ENCODE measurements at places on chromosomes 1 and 21. TPM values are rescaled to one million over a fixed set of nuclear protein-coding genes. Genes with fewer than 3 reads are reported as not detected.

The ACOT11 gene
- total RNA-seq = 3.9 TPM

DNA sequence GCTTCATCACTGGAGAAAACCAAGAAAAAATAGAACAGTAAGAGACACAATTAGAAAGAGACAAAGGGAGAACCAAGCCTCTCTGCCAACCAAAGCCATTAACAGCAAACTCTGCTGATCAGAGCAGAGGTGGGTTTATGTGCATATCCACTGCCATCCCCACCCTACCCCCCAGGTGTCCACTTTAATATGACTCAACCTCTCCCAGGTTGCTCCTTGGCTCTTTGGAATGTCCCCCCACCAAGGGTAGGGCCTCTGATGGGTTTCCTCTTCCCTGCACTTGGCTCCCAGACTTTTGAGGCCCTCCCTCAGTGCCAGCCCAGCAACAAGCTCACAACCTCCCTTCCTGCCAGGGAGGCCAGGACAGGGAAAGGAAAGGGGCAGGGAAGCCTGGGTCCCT is 104.8 kb downstream of the DMRTA2 start:
- no peak for DNase-seq

- no peak for DNase-seq
Measured at GRCh38 chr21:39800311-39800710, 55.3 kb downstream of the IGSF5 start.

- no peak for DNase-seq
Measured at GRCh38 chr1:15436881-15437442, 1.3 kb upstream of the CTRC start.

DNA sequence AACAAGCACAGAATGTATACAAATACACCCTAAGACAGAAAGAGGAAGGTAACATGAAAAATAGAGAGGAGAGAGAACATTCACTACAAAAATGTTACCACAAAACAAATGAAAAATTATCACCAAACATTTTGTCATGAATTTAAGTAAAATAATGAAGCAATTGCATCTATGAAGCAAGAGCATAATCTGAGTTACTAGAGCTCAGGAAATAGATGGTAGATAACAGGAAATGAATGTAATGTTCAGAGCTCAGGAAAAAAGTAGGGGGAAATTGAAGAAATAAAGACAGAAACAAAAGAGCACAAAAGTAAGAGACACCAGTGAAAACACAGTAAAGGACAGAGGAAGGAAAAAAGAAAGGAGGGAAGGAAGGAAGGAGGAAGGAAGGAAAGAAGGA is 19.4 kb downstream of the SEC16B start:
- DNase-seq = no peak

The LCE3D gene
- total RNA-seq = not detected

DNA sequence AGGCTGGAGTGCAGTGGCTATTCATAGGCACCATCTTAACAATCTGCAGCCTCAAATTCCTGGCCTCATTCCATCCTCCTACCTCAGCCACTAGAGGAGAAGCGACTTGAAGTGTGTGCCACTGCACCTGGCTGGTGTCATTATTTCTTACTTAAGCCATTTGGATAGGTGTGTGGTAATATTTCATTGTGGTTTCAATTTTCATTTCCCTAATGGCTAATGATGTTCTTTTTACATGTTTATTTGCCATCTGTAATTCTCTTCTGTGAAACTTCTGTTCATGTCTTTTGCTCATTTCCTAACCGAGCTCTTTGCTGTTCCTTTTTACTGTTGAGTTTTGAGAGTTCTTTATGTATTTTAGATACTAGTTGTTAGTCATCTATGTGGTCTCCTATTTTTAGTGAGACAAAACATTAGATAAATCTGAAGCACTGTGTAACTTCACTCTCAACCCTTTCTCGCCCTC is 66.8 kb downstream of the SLC27A3 start:
- DNase-seq = no peak

GRCh38 chr1:55463814-55464475 is 248.8 kb upstream of the USP24 start:
- DNase-seq = no peak

DNA sequence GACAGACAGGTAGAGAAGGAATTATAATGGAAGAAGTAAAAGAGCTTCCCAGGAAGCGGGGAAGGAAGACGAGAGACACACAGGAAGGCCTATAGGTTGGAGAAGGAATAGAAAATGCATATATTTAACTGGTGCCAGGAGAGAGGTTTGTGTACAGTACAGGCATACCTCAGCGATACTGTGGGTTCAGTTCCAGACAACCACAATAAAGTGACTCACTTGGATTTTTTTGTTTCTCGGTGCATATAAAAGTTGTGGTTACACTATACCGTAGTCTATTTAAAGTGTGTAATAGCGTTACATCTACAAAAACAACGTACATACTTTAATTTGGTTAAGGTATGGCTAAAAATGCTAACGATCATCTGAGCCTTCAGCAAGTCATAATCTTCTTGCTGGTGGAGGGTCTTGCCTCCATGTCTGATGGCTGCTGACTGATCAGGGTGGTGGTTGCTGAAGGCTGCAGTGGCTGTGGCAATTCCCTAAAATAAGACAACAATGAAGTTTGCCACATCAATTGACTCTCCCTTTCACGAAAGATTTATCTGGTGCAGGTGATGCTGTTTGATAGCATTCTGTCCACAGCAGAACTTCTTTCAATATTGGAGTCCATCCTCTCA is 16.0 kb downstream of the YARS1 start:
- DNase-seq = no peak

The IRF6 gene
- total RNA-seq = 20.0 TPM

The C1orf94 gene
- not detected for total RNA-seq

The IL6R gene
- total RNA-seq = 13.5 TPM

GRCh38 chr21:16418642-16419041 is 688.9 kb downstream of the USP25 start:
- no peak for DNase-seq

The LCE2B gene
- total RNA-seq = not detected

The MRPL39 gene
- total RNA-seq = 4.4 TPM

The CYP4Z1 gene
- 2.3 TPM for total RNA-seq

- DNase-seq = no peak
Measured at GRCh38 chr1:25065795-25066238, 135.7 kb upstream of the RUNX3 start.

GRCh38 chr1:34697818-34698217 is 57.0 kb upstream of the GJB5 start:
- DNase-seq = no peak

DNA sequence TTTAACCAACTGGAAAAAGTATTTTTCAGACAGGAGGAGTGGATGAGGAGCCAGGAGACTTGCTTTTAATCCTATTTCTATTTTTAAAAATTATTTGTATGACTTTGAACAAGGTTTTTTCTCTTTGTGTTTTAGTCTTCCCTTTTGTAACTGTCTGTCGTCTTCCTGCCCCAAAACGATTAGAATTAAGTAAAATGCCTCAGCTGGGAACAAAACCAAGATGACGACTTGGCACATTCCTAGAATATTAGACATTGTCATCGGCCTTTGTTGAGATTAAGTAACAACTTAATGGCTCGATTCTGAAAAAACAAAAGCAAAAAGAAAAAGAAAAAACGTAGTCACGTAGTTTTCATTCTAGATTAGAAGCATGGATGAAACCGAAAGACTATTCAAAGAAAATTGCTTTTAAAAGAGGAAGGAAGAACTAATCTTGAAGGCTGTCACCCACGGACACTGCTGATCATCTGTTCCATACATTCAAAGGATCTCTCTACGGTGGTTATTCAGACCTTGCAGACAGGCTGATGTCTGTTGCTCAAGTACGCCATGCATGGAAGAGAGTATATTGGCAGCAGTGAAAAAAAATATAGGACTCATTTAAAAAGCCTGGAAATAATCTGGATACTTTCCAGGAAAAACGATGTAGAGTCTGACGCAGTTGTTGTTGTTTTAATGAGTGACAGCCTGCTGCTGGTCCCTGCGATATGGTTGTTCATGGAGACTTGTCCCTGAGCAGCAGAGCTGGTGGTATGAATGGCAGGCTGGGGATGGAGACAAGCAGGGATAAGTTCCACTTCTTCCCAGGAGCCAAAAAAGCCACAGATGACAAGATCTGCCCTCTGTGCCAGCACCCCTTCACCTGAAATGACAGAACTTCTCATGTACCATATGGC is 16.8 kb downstream of the GNG4 start:
- no peak for DNase-seq

The DBT gene
- total RNA-seq = 5.2 TPM

All from body of pancreas (tissue), 4 donors.